ENCODE measurements at places on chromosomes 1 and 21. TPM values are rescaled to one million over a fixed set of nuclear protein-coding genes. Genes with fewer than 3 reads are reported as not detected.

CNKSR1 gene
- 2.4 TPM for total RNA-seq

DNA sequence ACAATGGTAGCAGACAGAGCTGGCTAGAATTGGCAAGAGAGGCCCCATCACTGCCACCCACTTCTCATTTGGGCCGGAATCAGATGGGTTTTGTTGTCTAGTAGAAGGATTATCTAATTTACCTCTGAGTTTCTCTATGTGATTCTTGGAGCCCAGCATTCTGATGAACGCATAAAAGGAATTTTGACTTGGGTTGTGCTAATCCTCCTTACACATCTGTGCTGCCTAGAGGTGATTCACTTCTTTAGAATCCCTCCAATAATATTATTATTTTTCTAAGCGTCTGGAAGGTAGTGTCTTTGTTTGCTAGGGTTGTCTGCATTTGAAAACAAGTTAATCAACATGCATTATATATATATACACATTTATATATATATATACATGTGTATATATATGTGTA is 118.1 kb downstream of the RUNX1 start:
- no peak for DNase-seq
- H3K4me3 ChIP-seq, result no peak overlapping the region
- H3K27ac ChIP-seq, result no peak overlapping the region
- no peaks in the 10 kb centered on the region for H3K36me3 ChIP-seq
- peaks cover 43% of the 10 kb centered on the region for H3K4me1 ChIP-seq

GRCh38 chr1:17957588-17958267 is 149.9 kb upstream of the IGSF21 start:
- H3K27me3 ChIP-seq, result no peaks in the 10 kb centered on the region
- H3K4me1 ChIP-seq, result no peaks in the 10 kb centered on the region
- no peak overlapping the region for H3K27ac ChIP-seq
- no peaks in the 10 kb centered on the region for H3K36me3 ChIP-seq

- H3K4me3 ChIP-seq, result no peak overlapping the region
- H3K27ac ChIP-seq, result no peak overlapping the region
- H3K36me3 ChIP-seq, result peaks cover 7% of the 10 kb centered on the region
- DNase-seq, result no peak
- no peaks in the 10 kb centered on the region for H3K4me1 ChIP-seq
- H3K27me3 ChIP-seq, result no peaks in the 10 kb centered on the region
Measured at GRCh38 chr1:230112131-230112701, 45.2 kb downstream of the GALNT2 start.

- peak; percentile 13 for DNase-seq
- peak overlapping the region; percentile 73 for H3K4me3 ChIP-seq
- H3K36me3 ChIP-seq, result no peaks in the 10 kb centered on the region
- peak overlapping the region; percentile 64 for H3K27ac ChIP-seq
- H3K27me3 ChIP-seq, result no peaks in the 10 kb centered on the region
Measured at GRCh38 chr1:182392050-182393028, 749 bp upstream of the GLUL start.

DNA sequence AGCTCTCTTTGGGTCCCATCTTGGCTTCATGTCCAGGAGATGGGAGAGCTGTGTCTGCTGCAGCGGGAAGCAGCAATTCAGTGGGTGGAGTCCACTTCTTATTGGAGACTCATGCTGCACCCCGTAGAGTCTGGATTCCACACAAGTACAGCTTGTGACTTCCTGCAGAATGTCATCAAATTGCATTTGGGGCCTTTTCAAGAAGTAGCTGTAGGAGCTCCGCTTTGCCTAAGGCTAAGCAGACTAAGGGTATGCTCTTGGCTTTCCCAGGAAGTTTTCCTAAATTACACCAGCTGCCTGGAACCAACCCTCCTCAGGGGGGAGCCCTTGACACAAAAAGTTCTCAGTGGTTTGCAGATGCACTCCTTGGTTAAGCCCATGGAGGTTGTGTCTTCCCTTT is 5.7 kb upstream of the MOB3C start:
- no peak overlapping the region for H3K4me3 ChIP-seq
- no peaks in the 10 kb centered on the region for H3K27me3 ChIP-seq
- no peaks in the 10 kb centered on the region for H3K36me3 ChIP-seq
- DNase-seq, result no peak
- no peak overlapping the region for H3K27ac ChIP-seq

DNA sequence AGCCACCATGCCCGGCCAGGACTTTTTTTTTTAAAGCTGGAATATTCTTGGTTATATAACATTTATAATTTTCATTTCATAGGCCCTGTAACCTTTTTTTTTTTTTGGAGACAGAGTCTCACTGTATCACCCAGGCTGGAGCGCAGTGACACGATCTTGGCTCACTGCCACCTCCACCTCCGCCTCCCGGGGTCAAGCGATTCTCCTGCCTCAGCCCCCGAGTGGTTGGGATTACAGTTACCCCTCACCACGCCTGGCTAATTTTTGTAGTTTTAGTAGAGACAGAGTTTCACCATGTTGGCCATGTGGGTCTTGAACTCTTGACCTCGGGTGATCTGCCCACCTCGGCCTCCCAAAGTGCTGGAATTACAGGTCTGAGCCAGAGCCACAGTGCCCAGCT is 12.6 kb downstream of the ZYG11B start:
- no peak overlapping the region for H3K27ac ChIP-seq
- no peaks in the 10 kb centered on the region for H3K4me1 ChIP-seq
- H3K4me3 ChIP-seq, result no peak overlapping the region
- no peaks in the 10 kb centered on the region for H3K27me3 ChIP-seq

Data from naive thymus-derived CD4-positive, alpha-beta T cell (primary cell).